ENCODE measurements at places on chromosomes 16 and 17.

DNA sequence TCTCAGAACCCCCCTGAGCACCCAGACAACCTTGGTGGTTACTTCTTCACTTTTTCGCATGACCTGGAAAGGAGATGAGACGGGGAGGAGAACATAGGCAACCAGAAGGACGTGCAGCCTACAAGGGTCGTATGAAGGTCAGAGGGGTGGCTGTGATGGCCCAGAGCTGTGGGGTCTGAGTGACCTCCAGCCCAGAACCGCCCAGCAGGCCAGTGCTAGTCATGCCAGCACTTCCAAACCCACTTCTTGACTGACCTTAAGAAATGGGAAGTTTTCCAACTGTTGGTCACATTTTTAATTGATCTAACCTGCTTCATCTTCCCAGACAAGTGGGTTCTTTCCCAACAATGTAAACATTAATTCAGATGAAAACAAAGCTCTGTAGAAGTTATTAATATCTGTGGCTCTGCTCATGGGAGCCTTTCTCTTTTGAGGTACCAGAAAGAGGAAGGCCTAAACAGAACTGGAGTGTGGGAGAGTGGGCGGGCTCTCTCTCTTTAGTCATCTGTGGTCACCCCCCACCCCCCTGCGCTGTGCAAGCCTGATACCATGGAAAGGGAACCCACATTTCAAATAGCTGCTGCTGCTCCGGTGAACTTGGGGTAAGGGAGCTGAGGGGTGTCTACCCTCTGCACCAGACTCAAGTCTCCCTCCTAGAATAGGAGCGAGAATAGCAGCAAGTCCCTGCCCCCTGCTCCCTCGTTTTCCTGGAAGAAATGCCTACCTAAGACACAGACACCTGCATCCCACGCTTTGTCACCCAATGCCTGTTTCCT lies 101.6 kb downstream of the RAB11FIP4 start:
- DNase-seq: peak; percentile 81

- DNase-seq: no peak
Observed at GRCh38 chr16:75503801-75504200, 8.6 kb upstream of the CHST6 start.

GRCh38 chr16:86660623-86661022 lies 82.3 kb downstream of the FOXL1 start:
- no peak for DNase-seq

- no peak for DNase-seq
Observed at GRCh38 chr17:10807704-10808128, 3.8 kb upstream of the TMEM238L start.

DNA sequence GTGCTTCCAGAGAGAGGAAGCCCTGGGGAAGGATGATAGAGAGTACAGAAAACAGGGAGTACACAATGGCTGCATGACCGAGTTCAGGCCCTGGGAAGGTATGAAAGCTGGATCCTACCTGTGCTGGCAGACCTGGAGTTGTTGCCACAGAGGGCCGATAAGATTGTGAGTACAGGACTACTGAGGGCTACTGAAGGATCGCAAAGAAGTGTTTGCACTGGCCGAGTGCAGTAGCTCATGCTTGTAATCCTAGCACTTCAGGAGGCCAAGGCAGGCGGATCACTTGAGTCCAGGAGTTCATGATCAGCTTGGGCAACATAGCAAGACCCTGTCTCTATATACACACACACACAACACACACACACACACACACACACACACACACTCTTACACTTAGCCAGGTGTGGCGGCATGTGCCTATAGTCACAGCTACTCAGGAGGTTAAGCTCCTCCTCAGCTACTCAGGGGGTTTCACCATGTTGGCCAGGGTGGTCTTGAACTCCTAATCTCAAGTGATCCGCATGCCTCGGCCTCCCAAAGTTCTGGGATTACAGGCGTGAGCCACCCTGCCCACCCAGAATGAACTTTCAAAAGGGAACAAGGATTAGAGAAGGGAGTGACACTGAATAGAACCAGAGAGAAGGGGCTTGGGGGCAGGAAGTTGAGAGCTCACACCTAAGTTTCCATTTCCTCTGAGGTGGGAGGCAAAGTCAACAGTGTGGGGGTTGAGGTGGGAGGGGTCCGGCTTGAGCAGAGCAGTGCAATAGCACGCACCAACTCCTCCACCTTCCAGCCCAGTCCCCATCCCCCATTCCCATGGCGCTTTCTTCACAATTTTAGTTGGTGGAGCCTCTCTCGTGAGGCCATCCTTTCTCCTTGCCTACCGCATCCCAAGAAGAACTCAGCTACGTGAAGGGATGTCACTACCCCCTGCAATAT lies 7.5 kb downstream of the SCIMP start:
- no peak for DNase-seq

Measured in SIG-M5 (cell line).